ENCODE measurements at places on chromosomes 2 and 18. TPM values are rescaled to one million over a fixed set of nuclear protein-coding genes. Genes with fewer than 3 reads are reported as not detected.

- peak; percentile 34 for DNase-seq
Observed at GRCh38 chr18:35730691-35731370, 149.3 kb downstream of the GALNT1 start.

GRCh38 chr2:41169744-41170143 lies 717.9 kb upstream of the SLC8A1 start:
- no peak for DNase-seq

SOX11 gene
- total RNA-seq: 81.7 TPM

DNA sequence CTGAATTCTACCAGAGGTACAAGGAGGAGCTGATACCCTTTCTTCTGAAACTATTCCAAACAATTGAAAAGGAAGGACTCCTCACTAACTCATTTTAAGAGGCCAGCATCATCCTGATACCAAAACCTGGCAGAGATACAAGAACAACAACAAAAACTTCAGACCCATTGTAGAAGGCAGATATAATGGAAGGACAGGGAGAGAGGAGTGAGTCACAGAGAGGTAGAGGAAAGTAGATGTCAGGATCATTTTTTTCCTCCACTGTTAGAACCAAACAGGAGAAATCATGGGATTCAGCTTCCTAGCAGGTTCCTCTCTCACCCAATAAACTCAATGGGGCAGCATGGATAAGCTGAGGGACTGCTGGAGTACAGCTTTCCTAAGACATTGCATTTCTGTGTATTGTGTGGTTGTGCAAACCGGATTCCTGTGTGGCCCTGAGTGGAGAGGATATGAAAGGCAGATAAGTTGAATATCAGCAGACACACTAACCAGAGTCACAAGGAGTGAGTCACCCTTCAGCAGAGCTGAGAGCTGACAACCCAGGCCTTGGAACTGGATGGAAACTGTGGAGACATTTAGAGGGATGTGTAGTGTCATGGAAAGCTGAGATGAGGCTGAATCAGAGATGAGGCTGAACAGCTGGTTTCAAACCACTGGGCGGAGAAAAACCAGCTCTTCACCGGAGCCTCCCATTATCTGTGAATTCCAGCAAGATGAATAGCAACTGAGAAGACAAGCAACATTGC lies 60.9 kb upstream of the MMADHC start:
- peak; percentile 84 for DNase-seq

DNA sequence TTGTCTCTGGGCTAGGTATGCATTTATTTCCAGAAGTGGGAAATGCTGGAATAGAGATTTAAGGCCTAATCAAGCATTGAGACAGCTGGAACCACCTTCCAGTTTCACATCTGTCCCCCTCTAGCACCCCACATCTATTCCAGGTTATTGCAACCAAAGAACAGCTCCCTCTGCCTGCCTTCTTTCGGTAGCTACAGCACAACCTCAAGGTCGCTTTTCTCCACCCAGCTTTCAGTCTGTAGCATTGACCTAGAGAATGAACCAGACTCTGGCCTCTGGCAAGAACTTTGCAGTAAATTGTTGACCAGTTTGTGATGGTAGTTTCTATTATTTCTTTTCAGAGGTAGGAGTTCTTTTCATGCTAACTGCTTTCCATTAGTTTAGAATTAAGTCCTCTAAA lies 484.2 kb downstream of the DLGAP1 start:
- DNase-seq: no peak

GRCh38 chr2:32991091-32991845 lies 44.5 kb downstream of the LTBP1 start:
- no peak for DNase-seq

DNA sequence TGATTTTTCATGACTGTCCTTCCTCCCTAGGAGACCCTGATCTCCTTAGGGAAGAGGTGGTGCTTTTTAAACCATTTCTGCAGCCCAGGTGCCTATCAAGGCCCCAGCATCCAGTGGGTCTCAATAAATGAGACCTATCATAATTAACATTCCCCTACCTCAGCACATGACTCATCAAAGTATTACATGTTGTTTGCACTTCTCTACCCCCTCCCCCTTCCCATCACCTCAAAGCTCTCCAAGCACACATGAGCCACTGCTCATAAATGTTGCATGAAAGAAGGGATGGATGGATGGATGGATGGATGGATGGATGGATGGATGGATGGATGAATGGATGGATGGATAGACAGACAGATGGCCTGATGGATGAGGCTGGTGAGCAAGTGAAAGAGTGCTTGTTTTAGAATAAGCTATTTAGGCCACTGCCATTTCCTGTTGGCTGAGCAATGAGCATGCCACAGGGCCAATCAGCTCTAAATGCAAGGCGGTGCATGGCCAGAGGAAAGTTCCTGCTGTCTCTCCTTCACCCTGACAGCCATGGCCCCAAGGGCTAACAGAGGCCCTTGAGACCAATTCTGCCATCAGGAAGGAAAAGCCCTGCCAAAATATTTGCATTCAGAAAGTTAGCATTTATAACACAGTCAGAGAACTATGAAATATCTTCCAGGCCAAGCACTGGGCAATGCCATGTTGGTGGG lies 20.9 kb upstream of the STEAP3 start:
- DNase-seq: no peak

GRCh38 chr18:52222211-52222610 lies 117.8 kb upstream of the DCC start:
- no peak for DNase-seq

- no peak for DNase-seq
Observed at GRCh38 chr2:221308507-221309066, 263.5 kb downstream of the EPHA4 start.

DNA sequence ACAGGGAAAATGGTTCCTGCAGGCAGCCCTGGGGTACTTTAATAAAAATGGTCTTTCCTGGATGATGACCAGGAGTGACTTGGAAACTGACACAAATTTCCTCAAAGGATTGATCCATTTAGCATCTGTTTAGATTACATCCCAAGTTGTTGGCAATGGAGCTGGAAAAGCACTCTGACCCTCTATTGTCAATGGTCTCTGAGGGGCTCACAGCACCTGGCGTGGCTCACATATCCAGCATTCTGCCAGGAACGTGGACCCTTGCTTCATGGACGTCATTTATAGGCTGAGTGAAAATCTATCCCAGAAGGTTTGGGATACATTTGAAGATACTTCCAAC lies 43.8 kb downstream of the SERTAD2 start:
- no peak for DNase-seq

DNA sequence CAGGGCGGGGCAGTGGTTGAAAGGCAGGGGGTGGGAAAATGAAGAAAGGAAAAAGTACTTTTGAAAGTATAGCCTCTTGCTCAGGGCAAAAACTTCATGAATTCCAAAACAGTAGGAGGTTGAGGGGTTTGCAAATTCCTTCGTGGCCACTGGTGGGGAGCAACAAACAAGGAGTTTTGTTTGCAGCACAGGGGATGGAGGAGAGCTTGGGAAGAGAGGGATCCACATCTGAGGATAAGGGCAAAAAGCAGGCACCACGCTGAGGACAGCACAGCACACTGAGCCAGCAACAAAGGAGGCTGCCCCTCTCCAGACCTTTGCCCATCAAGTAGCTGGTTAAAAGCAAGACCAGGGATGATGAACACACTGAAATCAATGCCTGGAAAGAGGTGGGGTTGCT lies 148.9 kb downstream of the TCF4 start:
- DNase-seq: no peak

IFT172 gene
- 21.6 TPM for total RNA-seq

IL1R2 gene
- total RNA-seq: not detected

NTSR2 gene
- not detected for total RNA-seq

DNA sequence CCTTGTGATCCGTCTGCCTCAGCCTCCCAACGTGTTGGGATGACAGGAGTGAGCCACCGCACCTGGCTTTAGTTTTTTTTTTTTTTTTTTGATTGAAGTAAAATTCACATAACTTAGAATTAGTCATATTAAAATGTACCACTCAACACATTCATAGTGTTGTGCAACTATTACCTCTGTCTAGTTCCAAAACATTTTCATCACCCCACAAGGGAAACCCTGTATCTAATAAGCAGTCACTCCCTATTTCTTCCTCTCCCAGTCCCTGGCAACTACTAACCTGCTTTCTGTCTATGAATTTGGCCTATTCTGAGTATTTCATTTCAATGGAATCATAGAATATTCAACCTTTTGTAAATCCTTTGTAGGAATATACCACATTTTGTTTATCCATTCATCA lies 123.9 kb upstream of the FAM117B start:
- DNase-seq: no peak

DNA sequence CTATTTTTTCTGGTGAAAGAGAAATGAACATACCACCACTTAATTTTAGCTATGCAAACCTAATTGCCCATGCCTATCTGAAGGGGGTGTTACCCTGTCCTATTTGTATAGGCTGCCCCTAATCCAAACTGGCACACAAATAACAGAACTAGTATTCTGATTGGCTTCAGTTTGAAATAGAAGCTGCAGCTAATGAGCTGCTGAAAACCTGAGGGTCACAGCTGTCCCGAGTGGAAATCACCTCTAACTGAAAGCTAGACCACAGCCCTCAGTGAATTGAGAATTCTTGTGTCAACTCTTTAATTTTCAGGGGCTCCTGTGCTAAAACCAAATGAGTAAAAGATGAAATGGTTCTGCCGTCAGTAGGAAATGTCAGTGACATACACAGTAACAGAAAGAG lies 28.7 kb downstream of the CCDC141 start:
- DNase-seq: no peak

- DNase-seq: no peak
Observed at GRCh38 chr18:36415625-36416024, 118.1 kb downstream of the FHOD3 start.

- DNase-seq: peak; percentile 59
Observed at GRCh38 chr2:33291278-33292013, 185.0 kb upstream of the RASGRP3 start.

NPAS2 gene
- 11.2 TPM for total RNA-seq

- no peak for DNase-seq
Observed at GRCh38 chr2:201942531-201942930, 91.1 kb upstream of the FZD7 start.

GRCh38 chr2:2672249-2672648 lies 341.2 kb upstream of the MYT1L start:
- DNase-seq: no peak

HOXD13 gene
- total RNA-seq: not detected

GRCh38 chr2:26034637-26034992 lies 731 bp downstream of the RAB10 start:
- no peak for DNase-seq

GRCh38 chr2:1740716-1741589 lies 3.4 kb downstream of the PXDN start:
- DNase-seq: no peak

ONECUT2 gene
- 0.46 TPM for total RNA-seq

DNA sequence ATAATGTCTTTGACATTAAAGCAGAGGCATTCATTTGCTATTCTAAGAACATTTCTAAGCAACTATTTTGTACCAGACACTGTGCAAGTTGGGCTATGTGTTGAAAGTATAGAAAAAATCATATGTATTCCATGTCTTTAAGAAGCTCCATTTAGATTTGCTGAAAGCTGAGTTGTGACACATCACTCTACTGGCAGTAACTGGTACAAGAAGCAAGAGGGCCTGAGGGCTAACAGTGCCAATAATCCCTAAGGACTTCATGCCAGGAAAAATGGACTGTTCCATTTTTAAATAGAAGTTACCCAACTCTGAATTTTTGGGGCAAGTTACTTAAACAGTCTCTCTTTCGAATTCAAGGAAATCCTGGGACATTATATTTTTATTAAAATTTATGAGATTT lies 178.7 kb downstream of the SRBD1 start:
- no peak for DNase-seq

CPLX4 gene
- not detected for total RNA-seq

- DNase-seq: no peak
Observed at GRCh38 chr18:74171910-74172606, 23.7 kb downstream of the TIMM21 start.

GRCh38 chr18:907885-908757 lies 3.5 kb downstream of the ADCYAP1 start:
- DNase-seq: no peak

DNA sequence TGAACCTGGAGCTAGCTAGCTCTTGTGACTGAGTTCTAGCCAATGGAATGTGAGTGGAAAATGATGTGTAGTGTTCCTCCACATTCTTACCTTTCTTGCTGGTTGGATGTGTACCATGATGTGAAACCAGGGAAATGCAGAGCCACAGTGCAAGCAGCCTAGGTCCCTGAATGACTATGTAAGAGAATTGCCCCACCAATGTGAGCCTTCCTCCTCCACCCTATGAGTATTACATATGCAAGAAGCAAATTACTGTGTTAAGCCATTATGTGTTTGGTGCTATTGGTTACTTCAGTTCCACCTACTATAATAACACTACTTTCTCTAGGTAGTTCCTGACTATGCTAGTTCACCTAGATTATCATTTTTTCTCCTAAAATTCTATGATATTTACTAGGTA lies 39.6 kb downstream of the LCLAT1 start:
- DNase-seq: no peak

GRCh38 chr18:63099848-63100629 lies 219.5 kb downstream of the BCL2 start:
- DNase-seq: no peak

DNA sequence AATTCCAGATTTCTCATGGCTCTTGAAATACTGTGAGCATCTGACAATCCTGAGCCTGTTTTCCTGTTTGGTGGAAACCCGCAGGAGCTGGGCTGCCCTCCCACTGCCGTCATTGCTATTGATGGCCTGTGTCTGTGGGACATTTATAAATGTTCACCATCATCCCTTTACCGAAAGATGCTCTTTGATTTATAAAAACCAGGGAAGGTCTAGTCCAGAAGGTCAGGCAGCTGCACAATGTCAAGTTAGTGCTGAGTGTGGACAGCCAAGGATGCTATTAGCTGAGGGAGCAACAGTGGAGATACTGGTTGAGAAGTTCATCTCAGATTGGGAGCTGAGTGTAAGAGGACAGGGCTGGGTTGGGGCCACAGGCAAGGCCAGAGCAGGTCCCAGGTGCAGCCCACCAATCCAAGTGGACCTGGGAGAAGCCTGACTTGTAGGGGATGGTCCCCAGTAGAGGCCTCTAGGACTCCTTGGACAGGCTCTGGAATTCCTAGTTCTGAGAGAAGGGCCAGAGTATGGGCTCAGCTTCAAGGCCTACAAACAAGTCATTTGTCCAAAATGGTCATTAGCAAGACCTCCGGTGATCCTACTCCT lies 55.1 kb downstream of the COPS8 start:
- no peak for DNase-seq

DNA sequence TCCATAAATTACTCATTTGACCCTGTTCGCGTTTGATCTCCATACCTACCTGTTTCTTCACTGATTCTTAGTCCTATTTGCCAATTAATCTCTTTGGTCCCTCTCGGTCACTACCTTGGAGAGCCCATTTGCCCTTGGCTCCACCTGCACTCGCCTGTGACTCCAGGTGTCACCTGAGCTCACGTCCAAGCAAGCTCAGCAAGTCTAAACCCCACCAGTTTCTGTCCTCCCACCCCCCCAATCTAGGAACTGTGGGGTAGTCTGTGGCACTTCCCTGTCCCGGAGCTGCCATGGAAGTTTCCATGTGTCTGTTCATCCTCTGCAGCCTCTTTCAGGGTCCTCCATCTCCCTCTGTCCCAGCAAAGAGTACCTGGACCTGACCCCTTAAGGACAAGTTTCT lies 68.1 kb upstream of the BCL2L11 start:
- DNase-seq: no peak

FLACC1 gene
- total RNA-seq: 0.14 TPM

OR6B2 gene
- total RNA-seq: not detected

LINC00305 gene
- total RNA-seq: not detected

- DNase-seq: no peak
Observed at GRCh38 chr2:61898810-61899209, 6.7 kb upstream of the COMMD1 start.

- DNase-seq: no peak
Observed at GRCh38 chr2:59892398-59892797, 661.1 kb downstream of the BCL11A start.
